Left colon (tissue), 2 donors: ENCODE measurements at places on chromosomes 3 and 15. TPM values are rescaled to one million over a fixed set of nuclear protein-coding genes. Genes with fewer than 3 reads are reported as not detected.
A peak's percentile ranks its signal among the peaks of the same experiment; 100 is the strongest.

DNA sequence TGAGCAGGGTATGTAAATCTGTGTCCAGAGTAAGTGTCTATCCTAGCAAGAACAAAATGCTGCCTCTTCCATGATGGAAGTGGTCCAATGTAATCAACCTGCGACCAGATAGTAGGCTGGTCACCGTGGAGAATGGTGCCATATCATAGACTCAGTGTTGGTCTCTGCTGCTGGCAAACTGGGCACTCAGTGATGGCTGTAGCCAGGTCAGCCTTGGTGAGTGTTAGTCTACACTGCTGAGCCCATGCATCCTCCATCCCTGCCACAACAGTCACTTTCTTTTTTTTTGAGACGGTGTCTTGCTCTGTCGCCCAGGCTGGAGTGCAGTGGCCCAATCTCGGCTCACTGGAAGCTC is 69.3 kb downstream of the CHRD start:
- DNase-seq: no peak

DNA sequence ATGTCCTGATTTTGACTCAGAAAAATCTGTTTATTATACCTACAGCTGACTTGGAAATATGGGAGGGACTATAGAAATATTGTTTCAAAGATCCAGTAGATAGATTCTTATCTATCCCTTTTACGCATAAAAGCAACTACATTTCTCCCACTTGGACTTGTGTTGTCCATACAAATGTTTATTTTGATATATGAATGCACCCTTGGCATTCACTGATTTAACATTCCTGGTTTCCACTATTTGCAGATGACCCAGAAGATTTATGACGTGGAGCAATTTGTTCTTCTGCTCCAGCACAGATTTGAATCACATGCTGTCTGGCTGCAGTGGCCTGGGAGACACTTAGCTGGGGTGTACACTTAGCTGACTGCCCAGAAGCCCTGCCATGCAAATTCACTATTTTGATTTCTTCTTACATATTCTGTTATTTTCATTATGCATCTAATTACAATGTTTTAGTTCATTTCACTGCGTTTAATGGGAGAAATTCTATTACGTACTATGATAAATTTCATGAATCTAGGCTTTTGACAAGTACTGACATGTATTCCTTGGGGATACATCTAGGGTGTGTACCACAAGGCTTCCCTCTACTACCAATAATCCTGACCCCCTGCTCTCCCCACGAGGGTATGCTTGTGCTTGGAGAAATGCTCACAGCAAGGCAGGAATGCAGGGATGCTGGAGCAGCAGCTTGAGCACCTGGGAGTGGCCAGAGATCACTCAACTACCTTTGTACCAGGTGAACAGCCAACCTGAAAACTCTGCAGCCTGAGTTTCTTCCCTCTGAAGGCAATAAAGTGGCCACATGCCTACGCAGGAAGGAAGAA is 223.6 kb upstream of the TBL1XR1 start:
- no peak for DNase-seq

DNA sequence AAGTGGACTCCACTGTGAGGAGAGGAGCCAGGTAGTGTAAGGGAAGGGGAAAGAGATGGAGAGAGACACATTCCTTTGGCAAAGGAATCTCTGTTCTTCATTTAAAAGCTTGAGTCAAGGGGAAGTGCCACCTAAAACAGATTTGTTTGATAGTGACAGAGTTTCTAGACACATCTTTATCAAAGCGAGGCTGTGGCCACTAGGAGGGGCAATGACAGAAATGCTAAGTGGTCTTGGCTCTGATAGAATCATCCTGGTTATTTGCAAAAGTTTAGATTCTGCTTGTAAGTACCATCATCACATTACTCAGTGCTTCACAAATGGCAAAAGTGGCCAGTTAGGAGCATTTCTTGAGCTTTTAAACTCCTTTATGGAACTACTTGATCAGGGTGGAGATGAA is 261.4 kb downstream of the CNTN3 start:
- DNase-seq: no peak

DNA sequence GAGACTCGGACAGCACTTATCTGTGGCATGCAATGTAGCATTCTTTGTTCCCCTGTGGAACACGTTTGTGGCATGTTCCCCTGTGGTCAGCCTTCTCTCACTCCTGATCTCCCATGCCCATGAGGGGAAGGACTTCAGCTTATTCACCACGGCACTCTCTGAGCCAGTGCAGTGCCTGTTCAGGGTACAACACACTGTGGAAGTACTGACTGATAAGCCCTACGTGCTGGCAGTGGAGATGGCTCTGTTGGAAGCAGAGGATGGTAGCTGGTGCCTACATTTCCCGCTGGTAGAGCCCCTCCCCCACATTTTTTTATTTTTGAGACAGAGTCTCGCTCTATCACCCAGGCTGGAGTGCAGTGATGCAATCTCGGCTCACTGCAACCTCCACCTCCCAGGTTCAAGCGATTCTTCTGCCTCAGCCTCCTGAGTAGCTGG is 43.5 kb upstream of the ETV5 start:
- DNase-seq: no peak

The MYO5C gene
- total RNA-seq: 73.9 TPM

DNA sequence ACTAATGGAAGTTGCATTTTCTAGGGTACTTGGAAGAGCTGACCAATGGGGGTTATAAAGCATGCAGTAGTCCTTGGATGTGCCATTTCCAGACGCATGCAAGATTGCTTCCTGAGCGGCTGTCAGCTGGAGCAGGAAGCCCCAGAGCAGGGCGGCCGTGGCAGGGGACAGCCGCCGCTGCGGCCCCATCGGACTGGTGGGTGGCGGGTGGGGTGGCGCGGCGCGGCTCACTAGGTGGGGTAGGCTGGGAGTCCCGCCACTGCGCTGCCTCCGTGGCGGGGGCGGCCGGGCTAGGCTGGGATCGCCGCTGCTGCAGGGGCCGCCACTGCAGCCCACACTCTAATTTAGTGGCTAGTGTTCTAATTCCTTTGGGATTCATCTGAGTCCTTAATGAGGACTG is 56.5 kb upstream of the FGF7 start:
- no peak for DNase-seq

- no peak for DNase-seq
These were observed 33.8 kb downstream of the DNASE1L3 start for GRCh38 chr3:58176827-58177489.

DNA sequence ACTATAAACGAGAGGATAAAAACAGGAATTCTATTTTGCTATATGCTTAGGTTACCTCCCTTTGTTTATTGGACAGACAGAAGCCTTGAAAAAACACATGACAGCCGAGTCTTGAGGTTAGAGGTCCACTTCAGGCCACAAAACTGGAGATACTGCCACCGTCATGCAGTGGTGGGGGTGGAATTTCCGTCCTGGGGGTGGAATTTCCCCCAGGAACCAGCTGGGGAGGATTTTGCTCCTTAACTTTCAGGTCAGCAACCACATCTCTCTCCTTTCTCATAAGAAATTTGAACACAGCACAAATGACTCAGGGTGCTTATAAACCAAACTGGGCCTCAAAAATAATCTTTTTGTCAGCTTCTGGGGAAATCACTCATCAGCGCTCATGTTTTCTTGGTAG is 545.8 kb upstream of the ADAMTS9 start:
- no peak for DNase-seq

The GLDN gene
- 21.5 TPM for total RNA-seq

GRCh38 chr3:177463863-177464262 is 266.6 kb upstream of the TBL1XR1 start:
- DNase-seq: no peak

- DNase-seq: no peak
These were observed 32.6 kb downstream of the RTP4 start for GRCh38 chr3:187400756-187401155.

The SUSD5 gene
- total RNA-seq: 0.89 TPM

The TRH gene
- not detected for total RNA-seq

The PROS1 gene
- total RNA-seq: 33.0 TPM

GRCh38 chr15:101276501-101277037 is 716 bp downstream of the SELENOS start:
- DNase-seq: peak; percentile 36

The ZNF662 gene
- total RNA-seq: 7.7 TPM

DNA sequence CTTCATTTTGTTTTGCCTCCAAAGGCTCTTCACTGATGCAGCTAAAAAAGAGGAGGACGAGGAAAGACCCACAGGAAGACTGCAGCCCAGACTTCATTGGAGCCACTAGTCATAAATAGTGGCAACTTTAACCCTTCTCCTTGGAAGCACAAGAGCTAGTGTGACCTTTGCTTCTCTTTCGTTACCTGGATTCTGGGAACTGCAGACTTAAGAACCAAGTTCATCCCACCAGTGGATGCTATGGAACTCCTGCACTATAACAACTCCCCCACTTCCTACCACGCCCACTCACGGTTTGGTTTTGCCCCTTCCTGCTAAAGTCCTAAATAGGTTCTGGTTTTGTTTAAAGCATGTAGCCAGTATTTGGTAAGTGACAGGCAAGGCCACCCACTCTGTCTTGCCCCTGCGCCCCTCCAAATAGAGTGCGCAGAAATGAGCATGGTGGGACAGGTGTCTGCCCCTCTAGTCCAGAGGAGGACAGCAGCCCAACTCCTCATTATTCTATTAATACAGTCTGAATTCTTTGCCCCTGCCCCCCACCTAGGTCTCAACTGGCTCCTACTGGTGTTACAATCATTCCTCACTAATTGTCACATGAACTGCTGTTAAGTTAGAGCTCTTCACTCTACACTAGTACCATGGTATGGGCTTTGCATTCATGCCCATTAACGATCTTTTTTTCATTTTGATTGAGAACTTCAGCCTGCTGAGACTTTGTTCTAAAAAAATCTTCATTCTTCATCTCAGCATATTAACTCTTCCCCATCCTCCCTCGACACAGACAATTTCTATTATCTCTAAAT is 504.6 kb downstream of the FOXP1 start:
- DNase-seq: peak; percentile 22

DNA sequence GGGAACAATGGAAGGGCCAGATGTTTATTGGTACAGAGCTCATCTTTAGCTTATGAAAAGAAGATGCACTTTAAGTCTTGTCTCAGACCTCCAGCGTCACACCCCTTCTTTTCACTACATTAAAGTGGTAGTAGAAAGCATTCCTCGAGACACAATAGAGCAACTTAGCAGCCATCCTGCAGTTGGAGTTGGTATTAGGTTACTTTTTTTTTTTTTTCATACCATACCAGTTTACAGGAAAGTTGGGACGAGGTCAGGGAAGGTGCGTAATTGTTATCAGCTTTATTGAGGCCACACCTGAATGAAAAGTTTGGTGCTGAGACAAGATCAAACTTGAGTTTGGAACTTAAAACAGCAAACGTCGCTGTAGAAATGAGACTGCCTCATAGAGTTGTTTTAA is 203.8 kb downstream of the SOX2 start:
- no peak for DNase-seq

The ISLR gene
- total RNA-seq: 4.8 TPM

DNA sequence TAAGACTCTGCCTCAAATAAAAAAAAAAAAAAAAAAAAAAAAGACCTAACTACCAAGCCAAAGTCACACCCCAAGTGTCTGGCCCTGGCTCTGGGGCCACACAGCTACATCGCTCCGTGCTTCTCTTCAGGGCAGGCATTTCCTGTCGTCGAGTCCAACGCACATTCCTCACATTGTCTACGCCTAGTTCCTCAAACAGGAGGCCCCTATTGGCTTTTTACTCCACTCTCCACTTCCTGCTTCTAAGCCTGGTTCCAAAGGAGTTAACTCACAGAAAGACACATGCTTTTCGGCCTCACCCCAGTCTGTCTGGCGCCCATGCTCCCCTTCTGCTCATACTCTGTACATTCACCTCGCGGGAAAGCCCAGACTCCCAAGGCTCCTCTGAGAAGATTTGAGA is 28.8 kb downstream of the KNG1 start:
- peak; percentile 84 for DNase-seq

DNA sequence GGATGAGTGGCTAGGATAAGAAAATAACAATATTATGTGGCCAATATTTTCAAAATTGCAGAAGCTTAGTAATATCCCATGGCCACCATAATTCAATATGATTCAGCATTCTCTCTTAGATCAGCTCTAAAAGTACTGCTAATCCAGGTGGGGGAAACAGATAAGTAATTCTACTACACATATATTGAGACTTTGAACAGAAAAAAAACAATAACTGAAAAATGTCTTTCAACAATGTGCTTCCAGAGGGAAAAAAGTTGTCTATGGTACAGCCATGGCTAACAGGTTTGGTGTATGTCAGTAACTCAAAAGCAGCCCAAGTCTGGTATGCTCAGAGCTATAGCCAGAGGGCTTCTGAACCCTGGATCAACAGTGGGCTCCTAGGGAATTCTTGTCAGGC is 42.4 kb upstream of the PPIB start:
- no peak for DNase-seq

DNA sequence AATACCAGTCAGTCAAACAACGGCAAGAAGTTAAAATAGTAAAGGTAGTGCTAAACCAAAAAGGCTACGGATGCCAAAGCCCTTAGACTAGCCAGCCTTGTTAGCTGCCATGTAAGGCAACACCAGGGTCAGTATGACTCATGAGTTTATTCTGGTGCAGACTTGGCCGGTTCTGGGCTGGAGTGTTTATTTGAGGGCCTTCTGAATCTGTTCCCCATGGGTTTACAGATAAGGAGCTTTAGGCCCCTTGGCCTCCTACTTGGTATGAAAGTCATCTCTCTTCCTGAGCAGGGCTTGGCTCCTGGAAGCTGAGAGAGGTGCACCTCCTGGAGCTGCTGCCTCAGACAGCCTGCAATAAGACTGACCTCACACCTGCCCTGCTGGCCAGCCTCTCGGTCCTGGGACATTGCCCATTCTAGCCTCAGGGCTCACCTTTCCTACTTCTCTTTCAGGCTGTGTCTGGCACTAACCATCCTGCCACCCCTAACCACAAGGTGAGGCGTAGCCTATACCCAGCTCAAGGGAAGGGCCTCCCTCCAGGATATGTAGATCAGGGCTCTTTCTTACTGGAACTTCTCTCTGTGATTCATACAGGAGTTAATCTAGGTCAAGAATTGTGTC is 10.4 kb upstream of the RTP1 start:
- DNase-seq: peak; percentile 48

The HRG gene
- total RNA-seq: not detected

- no peak for DNase-seq
These were observed 49.6 kb downstream of the SHQ1 start for GRCh38 chr3:72798552-72799195.

DNA sequence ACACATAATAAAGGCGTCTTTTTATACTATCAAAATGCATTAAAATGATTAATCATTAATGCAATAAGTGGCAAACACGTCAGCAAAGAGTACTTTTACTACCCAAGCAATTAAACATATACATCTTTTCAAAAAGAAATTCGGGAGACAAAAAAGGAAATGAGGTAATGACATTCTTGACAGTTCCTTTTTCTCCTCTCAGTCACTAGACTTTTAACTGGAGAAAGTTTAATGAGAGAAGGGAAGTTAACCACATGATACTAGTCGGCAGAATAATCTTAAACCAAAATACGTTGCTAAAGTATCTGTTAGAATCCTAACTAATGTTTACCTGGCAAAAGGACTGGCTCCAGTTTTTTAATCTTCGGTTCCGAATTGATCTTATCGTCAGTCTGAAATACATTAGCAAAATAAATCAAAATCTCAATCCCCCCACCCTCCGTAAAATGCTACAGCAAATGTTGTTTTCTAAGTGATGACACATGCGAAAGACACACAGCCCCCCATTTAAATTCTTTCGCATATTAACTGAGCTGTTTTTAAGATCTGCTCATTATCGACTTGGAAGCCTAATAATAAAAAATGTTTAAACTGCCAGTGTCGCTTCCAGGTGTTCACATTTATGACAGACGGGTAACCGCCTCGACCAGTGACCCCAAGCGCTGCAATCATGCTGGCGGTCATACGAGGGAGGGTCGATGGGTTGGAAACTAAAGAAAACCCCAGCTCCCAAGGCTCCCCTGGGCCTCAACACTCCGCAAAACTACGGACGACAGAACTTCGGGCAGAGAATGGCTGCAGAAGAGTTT is 778 bp downstream of the MTMR10 start:
- DNase-seq: no peak

GRCh38 chr3:64022451-64023186 is 675 bp downstream of the PSMD6 start:
- DNase-seq: no peak
